A172 (cell line): ENCODE measurements at places on chromosomes 3 and 15.

DNA sequence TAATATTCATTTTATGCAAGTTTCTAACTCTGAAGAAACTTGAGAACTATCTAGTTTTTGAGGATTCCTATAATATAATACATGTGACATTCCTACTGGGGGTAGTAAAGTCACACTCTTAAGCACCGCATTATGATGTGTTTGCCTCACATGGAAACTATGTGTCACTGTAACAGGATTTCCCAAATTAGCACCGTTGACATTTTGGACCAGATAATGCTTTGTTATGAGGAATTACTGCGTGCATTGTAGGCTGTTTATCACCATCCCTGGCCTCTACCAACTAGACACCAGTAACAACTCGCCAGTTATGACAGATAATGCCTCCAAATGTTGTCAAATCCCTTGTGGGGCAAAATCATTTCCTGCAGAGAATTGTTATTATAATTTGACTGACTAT is 267.8 kb downstream of the RAP2B start:
- DNase-seq, result no peak

- DNase-seq, result peak; percentile 82
Observed at GRCh38 chr3:138417559-138417982, 16.8 kb upstream of the ESYT3 start.

DNA sequence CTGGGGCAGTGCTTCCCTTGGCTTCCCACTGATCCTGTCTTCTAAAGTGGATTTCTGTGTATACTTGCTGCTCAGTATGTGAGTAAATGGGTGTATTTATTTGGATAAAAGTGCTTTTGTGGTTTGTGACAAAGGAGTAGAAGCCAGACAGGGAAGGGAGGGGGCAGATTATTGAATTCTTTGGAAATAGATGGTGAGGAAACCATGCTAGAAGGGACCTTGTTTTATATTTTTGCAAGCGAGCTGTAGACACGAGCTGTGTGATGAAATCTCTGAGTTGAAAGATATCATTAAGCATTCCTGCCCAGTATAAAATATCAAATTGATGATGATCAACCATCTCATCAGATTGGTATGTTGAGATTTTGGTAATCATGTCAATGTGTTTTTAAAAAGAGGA is 68.9 kb downstream of the DUT start:
- DNase-seq, result no peak

GRCh38 chr3:174639970-174640369 is 219.2 kb upstream of the NAALADL2 start:
- no peak for DNase-seq

- DNase-seq, result peak; percentile 16
Observed at GRCh38 chr3:193190146-193190786, 50.8 kb upstream of the PLAAT1 start.

GRCh38 chr3:123511084-123511483 is 62.2 kb upstream of the ADCY5 start:
- no peak for DNase-seq

DNA sequence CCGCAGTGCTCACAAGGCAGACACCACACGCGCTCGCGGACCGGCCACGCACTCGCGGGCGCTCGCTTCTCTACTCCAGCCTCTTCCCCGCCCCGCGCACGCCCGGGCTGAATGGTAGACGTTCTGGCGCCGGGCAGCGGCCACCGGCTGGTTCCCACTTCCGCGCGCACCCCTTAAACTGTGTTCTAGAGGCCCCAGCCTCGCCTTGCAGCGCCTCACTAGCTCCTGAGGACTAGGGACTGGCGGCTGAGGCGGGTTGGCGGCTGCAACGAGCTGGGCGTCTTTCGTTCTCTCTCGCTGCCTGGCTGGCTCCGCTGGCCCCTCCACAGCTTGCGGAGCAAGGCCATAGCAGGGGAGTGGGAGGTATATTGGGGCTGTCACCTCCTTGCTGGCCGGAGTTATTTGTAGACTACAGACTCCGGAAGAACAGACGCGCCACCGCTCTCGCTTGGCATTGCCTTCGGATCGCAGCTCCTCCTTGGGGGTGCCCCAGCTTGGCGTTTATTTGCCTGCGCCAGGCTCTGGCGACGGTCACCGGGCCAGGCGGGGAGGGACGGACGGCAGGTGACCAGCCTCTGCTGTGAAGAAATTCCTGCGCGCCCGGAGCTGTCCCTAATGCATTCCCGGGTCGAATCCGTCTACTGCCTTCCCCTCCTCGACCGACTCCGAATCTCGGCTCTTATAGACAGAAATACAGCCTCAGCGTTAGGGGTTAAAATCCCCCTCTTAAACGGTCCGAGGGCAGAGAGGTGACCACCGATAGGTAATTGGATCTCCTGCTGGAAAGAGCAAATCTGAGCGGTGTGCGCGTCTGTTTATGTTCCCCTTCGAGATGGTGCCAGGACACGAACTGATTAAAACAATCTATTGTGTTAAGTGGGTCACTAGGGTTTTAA is 1.3 kb downstream of the GREM1 start:
- no peak for DNase-seq

DNA sequence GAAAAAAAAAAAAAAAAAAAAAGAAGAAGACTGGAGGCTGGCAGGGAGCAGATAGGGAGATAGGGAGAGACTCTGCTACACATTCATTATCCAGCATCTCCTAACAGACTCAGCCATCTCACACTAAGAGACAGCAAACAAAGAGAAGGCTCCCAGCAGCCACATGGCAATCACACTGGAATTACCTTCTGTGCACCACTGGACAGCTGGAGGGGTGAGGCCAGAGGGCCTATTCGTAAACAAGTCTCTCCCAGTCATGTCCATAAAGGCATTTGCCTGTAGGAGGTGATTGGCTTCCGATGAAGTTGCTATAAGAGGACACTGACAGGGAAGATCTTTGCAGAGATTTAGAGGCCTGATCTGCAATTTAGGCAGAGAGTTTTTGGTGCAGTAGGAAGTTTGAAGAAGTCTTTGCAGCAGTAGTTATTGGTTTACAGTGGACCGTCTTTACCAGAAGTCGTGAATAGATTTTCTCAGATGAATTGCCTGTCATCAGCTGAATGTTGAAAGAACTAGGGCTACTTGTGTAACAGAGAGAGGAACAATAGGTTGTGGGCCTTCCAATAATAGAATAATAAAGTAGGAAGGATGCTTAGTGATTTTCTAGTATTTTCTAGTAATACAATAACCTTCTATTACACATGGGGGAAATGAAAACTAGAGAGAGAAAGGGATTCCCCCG is 89.7 kb downstream of the TP63 start:
- no peak for DNase-seq

GRCh38 chr3:127614928-127615589 is 13.9 kb upstream of the PODXL2 start:
- DNase-seq, result no peak

GRCh38 chr3:140563206-140563760 is 114.6 kb upstream of the TRIM42 start:
- no peak for DNase-seq

DNA sequence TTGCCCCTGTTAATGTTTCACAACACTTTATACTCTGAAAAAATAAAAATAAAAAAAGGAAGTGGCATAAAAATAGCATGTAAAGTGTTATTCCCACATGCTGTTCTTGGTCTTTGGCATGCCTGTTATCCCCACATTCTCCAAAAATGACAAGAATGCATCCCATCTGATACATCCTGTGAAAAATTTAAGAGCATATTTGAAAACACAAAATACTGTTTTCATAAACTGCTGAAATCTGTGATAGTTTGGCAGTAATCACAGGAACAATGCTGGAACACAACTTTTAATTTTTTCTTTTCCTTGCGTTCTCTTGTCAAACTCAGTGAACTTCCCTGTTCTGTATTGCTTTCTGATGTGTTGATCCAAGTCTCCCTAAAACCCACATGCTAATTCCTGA is 288.8 kb downstream of the ROBO2 start:
- no peak for DNase-seq

GRCh38 chr15:85496551-85497171 is 116.3 kb downstream of the AKAP13 start:
- no peak for DNase-seq

DNA sequence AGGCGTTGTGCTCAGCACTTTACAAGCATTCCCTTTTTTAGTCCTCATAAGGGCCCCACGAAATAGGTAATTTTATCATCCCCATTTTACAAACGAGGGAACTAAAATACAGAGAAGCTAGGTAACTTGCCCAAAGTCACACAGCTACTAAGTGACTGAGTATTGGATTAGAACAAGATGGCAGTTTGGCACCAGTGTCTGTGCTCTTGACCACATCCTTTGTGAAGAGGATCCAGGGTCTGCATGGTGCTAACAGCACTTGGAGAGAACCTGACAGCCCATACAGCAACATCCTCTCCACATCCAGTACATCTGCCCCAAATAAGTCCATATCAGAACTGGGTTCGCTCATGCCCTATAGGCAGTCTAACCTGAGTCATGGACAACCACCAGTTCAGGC is 21.8 kb upstream of the DAPK2 start:
- DNase-seq, result no peak

GRCh38 chr3:136336329-136337100 is 86.4 kb downstream of the PCCB start:
- DNase-seq, result no peak

DNA sequence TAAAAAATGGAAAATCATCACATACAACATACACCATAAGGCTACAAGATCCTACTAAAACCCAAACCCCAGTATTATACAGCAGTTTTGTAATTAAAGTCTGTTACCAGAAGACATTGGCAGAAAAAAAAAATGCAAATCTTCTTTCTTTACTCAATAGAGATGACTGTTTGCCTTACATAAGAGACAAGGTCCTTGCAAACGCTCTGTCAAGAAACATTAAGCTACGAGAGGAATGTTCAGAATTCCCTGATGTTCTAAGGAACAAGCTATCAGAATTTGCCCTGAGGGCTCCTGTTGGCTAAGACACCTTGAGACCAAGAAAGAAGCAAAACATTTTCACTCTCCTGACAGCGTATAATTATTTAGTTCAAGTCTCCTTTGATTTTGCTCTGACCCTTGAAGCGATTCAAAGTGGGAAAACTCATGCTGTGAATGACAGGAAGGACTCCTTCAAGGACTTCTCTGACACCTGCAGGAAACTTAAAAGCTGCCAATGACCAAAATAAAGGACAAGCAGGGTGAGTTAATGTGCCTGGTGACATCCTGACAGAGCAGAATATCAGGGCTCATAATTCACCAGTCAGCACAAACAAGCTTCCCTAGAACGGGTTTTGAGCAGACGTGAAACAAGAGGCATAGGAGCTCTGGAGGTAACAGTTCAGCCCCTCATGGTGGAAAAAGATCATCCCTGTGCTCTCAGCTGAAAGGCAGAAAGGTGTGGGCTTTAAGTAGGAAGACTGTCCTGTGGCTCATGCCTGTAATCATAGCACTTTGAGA is 2.5 kb downstream of the SCAMP2 start:
- DNase-seq, result no peak

- no peak for DNase-seq
Observed at GRCh38 chr3:162117961-162118360, 621.4 kb downstream of the OTOL1 start.

GRCh38 chr15:91040856-91041255 is 18.5 kb upstream of the VPS33B start:
- no peak for DNase-seq

DNA sequence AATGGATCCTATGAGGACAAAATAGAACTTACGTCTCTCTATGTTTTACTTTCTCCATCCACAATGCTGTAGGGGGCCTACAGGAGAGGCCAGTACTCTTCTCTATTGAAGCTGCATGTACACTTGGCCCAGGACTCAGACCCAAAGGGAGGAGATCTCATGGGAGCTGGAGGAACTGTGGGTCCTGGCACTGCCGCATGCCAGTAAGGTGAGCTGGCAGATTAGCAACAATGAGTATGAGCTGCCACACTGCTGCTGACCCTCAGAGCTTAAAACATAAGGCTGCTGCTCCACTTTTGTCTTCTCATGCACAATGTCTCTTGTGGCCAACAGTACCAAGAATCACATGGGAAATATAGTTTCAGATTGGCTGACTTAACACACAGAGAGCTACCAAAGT is 57.8 kb upstream of the TBC1D5 start:
- DNase-seq, result peak; percentile 55

DNA sequence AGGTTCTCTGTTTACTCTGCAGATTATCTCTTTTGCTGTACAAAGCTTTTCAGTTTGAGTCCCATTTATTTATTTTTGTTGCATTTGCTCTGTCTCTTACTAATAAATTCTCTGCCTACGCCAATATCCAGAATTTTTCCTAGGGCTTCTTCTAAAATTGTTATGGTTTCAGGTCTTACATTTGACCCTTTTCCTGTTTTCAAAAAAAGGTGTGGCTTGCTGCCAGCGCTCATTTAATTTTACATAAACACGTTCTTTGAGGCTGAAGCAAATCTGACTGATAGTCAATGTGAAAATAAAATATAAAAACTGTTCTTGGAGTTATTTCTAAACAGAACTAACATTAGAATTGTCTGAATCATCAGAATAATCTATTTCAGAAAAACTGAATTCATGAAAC is 32.1 kb downstream of the DCBLD2 start:
- DNase-seq, result no peak

- no peak for DNase-seq
Observed at GRCh38 chr15:41241221-41241964, 10.3 kb downstream of the CHP1 start.

DNA sequence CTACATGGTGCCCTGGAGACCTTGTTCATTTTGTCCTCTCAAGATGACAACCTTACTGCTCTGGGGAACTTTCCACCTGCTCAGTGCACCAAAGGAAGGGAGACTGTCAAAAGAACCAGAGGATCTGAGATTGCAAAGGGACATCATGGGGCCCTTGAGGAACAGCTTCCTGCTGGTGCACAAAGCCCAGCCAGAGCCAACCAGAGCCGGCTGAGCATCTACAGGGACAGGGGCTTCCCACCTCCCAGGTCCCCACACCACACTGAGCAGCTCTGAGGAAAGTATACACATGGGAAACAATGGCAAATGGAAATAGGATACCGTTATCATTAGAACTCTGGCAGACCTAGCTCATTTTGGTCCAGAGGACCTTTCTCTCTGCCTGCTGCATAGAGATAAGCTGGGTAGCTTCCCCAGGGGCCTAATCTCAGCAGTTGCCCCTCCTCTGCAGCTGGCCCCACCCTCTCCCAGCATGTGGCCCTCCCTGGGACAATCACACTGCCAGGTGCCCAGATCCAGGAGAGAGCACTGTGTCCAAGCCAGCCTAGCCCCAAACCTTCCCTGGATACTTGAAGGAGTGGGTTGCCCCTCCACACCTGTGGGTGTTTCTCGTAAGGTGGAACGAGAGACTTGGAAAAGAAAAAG is 123.4 kb upstream of the PRR20G start:
- no peak for DNase-seq

DNA sequence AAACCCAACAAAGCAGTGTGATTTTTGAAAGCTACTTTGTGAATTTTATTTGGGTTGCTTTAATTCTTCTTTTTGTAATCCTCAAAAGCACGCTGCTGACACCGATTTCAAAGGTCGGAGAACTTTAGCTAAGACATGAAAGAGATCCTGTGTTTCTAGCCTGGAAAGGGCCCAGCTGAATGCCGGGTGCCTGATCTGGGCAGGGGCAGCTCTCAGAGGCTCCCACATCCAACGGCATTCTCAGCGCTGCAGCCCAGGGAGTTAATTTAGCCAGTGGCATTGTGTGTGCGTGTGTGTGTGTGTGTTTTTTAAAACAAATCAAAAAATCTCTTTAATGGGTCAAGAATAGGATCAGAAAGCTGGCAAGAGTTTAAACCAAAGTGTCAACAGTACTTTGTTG is 6.6 kb downstream of the RBP1 start:
- no peak for DNase-seq
